ENCODE measurements at places on chromosomes 16 and 17.
A peak's percentile ranks its signal among the peaks of the same experiment; 100 is the strongest.

DNA sequence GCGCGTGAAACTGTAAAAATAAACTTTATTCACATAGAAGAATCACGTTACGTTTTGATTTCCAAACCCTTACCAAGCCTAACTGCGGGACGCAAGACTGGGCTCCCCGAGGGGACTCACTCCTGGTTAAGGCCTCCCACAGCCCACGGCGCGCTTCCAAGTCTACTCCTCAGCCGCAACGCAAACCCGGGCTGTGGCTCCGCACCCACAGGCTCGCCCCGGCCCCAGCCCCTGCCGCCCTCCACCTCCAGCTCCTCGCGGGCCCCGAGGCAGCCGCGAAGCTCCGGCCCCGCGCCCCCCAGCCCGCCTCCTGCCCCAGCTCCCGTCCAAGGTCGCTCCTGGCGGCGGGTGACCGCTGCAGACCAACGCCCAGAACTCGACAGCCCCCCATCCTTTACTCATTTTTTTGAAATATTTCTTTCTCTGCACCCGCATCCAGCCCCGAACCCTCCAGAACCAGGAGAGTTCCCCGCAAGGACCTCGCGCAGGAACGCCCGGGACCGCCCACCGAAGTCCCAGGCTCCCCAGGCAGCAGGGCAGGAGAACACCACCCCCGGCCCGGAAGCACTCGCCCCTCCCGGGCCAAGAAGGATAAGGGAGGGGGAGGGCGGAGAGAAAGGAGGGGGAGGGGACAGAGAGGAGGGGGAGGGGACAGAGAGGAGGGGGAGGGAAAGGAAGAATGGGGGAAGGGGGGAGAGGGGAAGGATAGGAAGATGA is 912 bp downstream of the USP22 start:
- peak; percentile 50 for DNase-seq

DNA sequence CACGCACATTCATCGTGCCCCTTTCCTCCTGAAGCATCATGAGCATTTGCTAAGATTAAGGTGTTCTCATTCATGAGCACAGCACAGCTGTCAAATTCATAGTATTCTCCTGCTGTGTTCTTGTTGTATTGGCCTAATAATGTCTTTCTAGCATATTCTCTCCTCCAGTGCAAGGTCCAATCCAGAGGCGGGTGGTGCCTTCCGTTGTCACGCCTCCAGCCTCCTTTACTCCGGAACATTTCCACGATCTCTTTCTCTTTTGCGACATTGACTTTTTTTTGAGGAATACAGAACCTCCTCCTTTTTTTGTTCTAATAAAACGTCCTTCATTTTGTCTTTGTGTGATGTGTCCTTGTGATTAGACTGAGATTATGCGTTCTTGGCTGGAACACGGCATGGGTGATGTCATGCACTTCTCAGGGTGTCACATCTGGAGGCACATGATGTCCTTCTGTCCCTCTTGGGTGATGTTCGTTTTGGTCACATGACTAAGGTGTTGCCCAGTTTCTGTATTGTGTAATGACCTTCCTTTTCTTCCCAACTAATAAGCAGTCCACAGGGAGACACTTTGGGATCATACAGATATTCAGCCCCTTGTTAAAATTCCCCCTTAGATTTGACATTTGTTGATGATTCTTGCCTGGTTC is 66.3 kb downstream of the CLEC16A start:
- DNase-seq = no peak

DNA sequence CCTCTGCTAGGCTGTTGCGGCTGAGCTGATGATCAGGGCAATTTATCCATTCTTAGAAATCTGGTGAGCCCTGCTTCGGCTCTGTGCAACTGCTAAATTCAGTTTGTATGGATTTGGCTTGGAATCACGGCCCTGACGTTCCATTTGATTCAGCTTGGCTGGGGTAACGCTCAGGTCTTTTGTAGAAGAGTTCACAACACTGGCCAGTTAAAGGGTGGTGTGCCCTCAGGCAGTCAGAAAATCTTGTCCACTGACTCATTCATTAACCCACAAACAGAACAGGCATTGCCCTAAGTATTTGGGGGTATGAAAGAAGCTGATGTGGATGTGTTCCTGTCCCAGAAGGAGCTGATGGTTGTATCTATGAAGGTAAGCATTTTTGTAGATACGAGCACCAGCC is 53.9 kb downstream of the GNAO1 start:
- DNase-seq = no peak

GRCh38 chr16:65743558-65743957 is 621.7 kb upstream of the CDH11 start:
- no peak for DNase-seq

DNA sequence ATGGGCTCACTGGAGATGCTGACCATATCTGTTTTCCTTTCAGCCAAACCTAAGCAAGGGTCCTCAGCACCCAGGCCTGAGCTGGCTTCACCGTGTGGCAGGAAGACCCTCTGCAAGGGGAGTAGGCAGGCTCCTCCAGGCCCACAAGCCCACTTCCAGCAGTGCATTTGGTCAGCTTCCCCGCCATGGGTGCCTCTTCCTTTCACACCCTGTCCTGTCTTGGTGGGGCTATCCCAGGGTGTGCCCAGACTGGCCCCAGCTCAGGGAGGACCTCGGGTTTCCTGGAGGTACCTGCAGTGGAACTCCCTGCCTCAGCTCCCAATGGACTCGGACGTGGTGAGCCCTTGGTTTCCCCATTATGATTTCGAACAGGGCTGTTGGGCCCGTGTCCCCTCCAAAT is 12.7 kb upstream of the KRTAP17-1 start:
- DNase-seq = no peak

DNA sequence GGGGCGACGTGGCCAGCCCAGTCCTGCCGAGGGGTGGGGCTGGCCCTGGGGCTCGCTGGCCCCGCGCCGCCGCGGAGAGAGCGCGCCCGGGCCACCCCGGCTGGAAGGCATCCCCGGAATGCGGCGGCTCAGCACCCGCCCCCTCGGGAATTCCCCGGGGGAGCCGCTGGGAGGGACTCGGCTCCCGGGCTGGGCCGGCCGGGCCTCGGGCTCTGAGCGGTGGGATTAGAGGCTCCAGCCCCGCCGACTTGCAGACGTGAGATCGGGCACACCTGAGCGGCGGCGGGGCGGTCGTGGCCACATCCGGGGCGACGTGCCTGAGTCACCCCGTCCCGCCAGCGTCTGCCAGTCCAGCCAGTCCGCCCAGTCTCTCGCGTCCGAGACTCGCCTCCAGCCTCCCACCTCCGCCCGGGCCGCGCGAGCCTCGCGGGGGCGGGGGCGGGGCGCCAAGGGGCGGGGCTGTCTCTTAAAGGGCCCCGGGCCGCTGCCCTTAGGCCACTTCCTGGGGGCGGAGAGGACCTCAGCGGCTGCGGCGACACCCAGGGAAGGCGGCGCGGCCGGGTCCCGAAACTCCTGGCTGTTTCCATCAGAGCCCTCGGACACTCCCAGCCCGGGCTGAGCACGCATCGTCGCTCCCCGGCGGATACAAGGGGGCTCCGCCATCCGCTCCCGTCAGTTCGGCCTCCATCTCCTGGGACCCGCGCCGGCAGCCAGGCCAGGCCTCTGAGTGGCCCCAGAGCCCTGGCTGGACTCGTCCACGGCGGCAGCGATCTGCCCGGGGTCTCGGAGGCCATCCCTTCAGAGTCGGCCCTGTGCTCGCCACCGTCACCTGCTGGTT is at the start of gene KCTD11:
KCTD11 (plus strand) TSS at position 498 of the 838 bp plus-strand sequence.
- no peak for DNase-seq

GRCh38 chr17:6779411-6779810 is 3.4 kb downstream of the FBXO39 start:
- no peak for DNase-seq

DNA sequence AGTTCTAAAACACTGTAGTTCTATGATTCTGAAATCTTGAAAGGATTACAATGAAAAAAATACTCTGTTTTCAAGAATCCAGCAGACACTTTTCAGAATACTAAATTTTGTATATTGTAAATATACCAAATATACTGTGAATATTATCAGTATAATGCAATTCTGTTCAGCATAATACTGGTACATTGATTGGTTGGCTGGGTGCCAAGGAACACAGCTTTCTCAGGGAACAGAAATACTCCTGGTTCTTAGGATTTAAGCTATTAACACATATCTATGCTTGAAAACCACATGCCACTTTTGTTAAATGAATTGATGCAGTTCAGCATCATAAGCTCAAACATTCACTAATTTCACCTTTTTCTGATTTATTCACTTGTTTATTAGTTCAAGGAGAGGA is 2.5 kb upstream of the GINS3 start:
- DNase-seq = no peak

DNA sequence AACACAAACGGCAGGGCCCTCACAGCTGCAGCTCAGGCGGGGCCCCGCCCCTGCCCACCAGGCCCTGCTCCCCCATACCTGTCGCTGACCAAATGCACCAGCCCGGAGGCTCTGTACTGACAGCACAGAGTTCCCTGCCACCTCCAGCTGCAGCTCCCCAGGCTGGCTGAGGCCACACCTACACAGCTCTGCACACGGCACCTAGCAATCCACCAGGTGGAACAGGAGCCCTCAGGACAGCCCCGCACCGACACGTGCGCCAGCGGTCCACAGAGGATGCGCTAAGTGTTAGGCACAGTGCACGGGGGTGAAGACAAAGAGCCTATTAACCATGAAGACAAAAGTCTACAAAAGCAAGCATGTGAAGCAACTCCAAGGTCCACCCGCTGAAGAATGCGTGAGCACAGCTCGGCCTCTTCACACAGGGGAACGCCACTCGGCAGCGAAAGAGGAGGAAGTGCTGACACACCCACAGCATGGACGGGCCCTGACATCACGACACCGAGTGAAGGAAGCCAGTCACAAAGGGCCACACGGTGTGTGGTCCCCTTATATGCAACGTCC is 5.4 kb downstream of the ZCCHC14 start:
- DNase-seq = peak; percentile 40

- no peak for DNase-seq
Observed at GRCh38 chr17:75892556-75893224, 4.1 kb downstream of the TRIM65 start.

- DNase-seq = no peak
Observed at GRCh38 chr16:50245417-50246298, 20.7 kb upstream of the ADCY7 start.
